ENCODE measurements at places on chromosomes 1 and 21. TPM values are rescaled to one million over a fixed set of nuclear protein-coding genes. Genes with fewer than 3 reads are reported as not detected.

GRCh38 chr1:103942029-103942428 is 192.3 kb downstream of the AMY1C start:
- H3K4me3 ChIP-seq = no peak overlapping the region
- H3K27ac ChIP-seq = no peak overlapping the region
- H3K27me3 ChIP-seq = no peaks in the 10 kb centered on the region
- H3K36me3 ChIP-seq = no peaks in the 10 kb centered on the region
- H3K4me1 ChIP-seq = no peaks in the 10 kb centered on the region

- H3K4me3 ChIP-seq = no peak overlapping the region
- no peaks in the 10 kb centered on the region for H3K27me3 ChIP-seq
- H3K27ac ChIP-seq = no peak overlapping the region
- DNase-seq = no peak
- peaks cover 6% of the 10 kb centered on the region for H3K4me1 ChIP-seq
- peaks cover 88% of the 10 kb centered on the region for H3K36me3 ChIP-seq
These were observed 28.4 kb downstream of the WDR26 start for GRCh38 chr1:224406216-224406615.

GRCh38 chr1:227317523-227318015 is 723 bp downstream of the CDC42BPA start:
- DNase-seq = peak; percentile 56
- peaks cover 13% of the 10 kb centered on the region for H3K4me1 ChIP-seq
- no peaks in the 10 kb centered on the region for H3K27me3 ChIP-seq
- peak overlapping the region; percentile 96 for H3K4me3 ChIP-seq
- H3K36me3 ChIP-seq = no peaks in the 10 kb centered on the region

GRCh38 chr1:8026976-8027747 is 1.1 kb upstream of the ERRFI1 start:
- no peaks in the 10 kb centered on the region for H3K36me3 ChIP-seq
- no peaks in the 10 kb centered on the region for H3K27me3 ChIP-seq
- peak overlapping the region; percentile 84 for H3K27ac ChIP-seq
- DNase-seq = no peak
- peaks cover 40% of the 10 kb centered on the region for H3K4me1 ChIP-seq

DNA sequence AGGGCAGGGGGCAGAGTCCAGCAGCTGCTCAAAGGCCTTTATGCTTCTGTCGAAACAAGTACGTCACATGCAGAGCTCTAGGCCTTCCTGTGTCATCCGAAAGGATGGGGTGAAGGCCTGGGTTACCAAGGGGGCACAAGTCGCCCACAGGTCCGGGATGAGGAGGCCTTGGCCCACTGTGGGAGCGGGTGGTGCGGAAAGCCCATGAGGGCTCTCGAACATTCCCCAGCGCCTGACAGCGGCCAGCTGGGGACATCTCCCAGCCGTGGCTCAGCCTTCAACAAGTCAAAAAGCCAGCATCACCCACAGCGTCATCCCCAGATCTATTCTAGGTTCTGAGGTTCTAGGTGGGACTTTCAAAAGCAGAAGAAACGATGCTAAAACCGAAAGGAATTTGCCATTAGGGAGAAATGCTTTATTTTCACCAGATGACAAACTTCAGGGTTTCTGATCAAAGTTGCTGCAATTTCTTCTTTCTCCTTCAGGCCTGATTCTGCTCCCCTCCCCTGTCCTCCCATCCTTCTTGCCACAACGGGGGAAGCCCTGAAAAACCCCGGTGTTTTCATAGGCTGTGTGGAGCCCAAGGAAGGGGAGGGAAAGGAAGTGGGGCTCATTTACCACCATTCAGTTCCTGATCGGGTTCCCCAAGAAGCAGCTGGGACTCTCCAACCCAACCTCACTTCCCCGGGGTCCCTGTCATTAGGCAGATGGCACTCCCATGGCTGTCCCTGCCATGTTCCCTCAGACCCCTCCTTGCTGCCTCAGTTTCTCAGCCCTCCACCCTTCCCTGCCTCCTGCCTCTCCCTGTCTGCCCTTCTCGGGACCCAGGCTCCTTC is 17.6 kb downstream of the GPR137B start:
- H3K36me3 ChIP-seq = no peaks in the 10 kb centered on the region
- H3K27ac ChIP-seq = no peak overlapping the region
- DNase-seq = no peak
- H3K4me1 ChIP-seq = no peaks in the 10 kb centered on the region

DNA sequence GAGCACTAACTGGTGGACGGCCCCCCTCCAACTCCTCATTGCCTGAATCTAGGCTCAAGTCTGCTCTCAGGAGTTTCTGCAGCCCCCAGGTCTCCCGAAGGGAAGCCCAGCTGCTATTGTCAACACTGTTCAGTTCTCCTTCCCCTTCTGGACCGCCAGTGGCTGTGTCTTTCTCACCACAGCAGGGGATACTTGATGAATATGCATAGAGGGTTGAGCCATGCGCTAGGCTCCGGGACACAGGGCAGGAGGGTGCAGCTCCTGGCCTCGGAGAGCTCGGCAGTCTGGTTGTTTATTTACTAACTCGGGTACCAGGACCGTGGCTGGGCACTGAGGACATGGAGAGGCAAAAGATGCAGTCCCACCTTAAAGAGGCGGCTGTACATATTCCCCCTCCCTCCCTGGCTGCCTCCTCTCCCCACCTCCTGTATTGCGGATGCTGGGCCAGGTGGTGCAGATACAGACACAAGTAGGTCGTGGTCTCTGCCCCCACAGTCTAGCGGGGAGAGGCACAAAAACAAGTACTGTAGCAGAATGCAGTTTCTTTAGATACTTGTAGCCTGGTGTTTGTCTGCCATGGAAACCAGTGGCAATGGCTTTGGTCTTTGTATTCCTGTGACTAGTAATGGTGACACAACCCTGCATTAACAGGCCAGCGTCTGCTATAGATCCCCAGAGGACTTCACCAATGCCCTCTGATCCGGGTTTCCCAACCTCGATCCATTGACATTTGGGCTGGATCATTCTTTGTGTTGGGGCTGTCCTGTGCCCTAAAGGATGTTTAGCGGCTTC is 26.2 kb downstream of the ARHGEF10L start:
- no peak overlapping the region for H3K4me3 ChIP-seq
- peaks cover 56% of the 10 kb centered on the region for H3K4me1 ChIP-seq
- H3K27ac ChIP-seq = no peak overlapping the region
- no peak for DNase-seq

Gene SRRM1
- 102 TPM for total RNA-seq

DNA sequence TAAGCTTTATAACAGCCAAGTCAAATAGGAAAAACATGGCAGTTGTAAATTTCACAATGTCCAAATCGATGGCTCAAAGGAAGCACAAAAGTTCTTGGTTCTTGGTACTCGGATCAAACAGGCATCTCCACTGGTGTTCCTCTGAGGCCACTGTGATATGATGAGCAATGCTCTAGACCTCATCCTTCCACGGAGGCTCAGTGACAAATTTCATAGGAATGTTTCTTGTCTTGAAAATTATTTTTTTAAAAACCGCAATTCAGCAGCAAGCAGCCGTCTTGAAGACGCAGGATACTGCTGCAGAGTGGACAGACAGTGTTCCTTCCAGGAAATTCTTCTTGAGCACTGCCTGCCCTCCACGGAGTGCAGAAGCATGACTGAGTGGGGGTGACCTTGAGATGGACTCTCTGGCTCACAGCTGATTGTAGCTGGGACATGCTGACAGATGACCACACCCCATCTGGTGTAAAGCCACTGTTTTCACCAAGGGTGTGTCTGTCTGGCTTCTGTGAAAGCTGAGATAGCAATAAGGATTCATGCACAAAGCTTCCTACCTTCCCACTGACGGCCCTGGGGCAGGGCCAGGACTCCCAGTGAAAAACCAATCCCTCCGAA is 61.9 kb downstream of the TIAM1 start:
- H3K4me3 ChIP-seq = no peak overlapping the region
- no peak for DNase-seq
- H3K27ac ChIP-seq = no peak overlapping the region
- no peaks in the 10 kb centered on the region for H3K36me3 ChIP-seq
- H3K4me1 ChIP-seq = no peaks in the 10 kb centered on the region

DNA sequence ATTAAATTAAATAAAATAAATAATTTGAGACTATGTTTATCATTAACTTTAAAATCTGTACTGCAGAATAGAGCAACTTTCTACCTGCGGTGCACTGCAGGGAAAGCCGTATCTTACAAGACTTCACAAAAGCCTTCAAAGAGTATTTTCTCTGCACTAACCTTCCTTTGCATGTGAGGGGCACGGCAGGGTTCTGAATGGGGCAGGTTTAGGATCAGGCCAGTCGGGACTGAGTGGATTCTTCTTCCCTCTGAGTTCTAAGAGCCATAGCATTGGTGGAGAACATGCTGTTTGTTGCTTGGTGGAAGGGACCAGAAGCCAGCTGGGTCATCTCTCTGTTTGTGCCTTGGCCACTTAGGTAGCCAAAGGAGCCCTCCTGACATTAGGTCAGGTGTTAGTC is 55.2 kb upstream of the LGALS8 start:
- no peaks in the 10 kb centered on the region for H3K27me3 ChIP-seq
- no peaks in the 10 kb centered on the region for H3K36me3 ChIP-seq
- no peak for DNase-seq
- H3K4me1 ChIP-seq = no peaks in the 10 kb centered on the region
- no peak overlapping the region for H3K4me3 ChIP-seq
